Effector CD8-positive, alpha-beta T cell (primary cell): ENCODE measurements at places on chromosomes 3 and 15.

DNA sequence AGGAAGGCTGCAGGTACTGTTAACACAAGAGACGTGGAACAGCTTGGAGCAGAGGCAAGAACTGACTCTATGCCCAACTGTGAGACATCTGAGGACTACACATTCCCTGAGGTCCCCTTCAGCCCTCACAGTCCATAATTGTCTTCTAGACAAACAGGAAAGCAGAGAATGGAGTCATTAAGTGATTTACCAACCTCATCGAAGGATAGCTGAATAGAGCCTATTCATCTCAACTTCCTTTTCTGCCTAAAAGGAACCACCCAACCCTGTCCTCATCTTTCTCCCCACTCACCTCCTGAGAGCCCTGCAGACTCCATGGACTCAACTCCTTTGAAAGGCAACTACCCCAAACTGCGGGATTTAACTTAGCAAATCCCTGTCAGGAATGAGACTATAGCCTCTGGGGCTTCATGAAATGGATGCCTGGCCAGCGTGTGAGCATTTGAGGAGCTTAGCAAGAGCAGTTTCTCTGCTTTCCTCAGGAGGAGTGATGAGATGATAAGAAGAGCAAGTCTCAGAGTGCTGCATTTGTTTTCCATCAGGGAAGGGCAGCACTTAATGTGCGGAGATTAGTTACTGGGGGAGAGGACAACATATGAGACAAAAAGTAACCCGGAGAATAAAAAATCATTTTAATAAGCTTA, 61.5 kb upstream of the FILIP1L start:
- no peak for DNase-seq

- peak; percentile 37 for DNase-seq
These were observed 29.3 kb upstream of the SACM1L start for GRCh38 chr3:45659661-45660566.

DNA sequence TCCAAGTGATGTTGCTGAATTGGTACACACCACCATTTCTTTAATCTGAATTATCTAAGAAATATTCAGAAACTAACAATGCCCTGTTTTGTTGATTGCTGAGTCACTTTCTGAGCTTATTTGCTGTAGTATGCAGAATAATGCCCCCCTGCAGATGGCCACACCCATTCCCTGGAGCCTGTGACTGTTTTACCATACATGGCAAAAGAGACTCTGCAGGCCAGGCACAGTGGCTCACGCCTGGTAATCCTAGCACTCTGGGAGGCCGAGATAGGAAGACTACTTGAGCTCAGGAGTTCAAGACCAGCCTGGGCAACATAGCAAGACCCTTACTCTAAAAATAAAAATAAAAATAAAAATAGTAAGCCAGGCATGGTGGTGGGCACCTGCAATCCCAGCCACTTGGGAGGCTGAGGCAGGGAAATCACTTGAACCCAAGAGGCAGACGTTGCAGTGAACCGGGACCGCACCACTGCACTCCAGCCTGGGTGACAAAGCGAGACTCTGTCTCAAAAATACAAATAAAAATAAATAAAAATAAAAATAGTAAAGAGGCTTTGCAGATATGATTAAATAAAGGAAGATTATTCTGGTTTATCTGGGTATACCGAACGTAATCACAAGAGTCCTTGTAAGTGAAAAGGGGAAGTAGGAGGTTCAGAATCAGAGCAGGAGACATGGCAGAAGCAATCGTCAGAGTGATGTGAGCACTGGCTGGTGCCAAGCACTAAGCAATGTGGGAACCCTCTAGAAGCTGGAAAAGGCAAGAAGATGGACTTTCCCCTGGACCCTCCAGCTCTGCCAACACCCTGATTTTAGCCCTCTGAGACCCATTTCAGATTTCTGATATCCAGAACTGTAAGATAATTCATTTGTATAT, 19.0 kb downstream of the PCYT1A start:
- no peak for DNase-seq

GRCh38 chr3:100083209-100083608, 31.1 kb downstream of the FILIP1L start:
- DNase-seq = no peak

- no peak for DNase-seq
These were observed 7.3 kb downstream of the RAB27A start for GRCh38 chr15:55282284-55282833.

DNA sequence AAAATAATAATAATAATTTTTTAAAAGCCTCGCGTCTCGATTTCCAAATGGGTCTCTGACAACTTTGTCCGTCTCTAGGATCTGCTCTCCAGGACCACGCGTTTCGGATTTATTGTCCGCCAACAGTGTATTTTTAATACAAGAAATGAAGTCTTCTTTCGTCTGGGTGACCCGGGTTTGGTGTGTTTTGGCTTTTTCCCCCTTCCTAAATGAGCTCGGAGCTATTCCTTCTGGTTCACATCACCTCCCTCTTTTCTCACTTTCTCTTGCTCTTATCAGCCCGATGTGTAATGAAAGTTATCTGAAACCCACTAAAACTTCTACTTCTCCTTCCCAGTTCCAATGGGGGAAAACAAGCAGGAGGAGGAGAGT, 516.7 kb downstream of the MECOM start:
- DNase-seq = no peak

DNA sequence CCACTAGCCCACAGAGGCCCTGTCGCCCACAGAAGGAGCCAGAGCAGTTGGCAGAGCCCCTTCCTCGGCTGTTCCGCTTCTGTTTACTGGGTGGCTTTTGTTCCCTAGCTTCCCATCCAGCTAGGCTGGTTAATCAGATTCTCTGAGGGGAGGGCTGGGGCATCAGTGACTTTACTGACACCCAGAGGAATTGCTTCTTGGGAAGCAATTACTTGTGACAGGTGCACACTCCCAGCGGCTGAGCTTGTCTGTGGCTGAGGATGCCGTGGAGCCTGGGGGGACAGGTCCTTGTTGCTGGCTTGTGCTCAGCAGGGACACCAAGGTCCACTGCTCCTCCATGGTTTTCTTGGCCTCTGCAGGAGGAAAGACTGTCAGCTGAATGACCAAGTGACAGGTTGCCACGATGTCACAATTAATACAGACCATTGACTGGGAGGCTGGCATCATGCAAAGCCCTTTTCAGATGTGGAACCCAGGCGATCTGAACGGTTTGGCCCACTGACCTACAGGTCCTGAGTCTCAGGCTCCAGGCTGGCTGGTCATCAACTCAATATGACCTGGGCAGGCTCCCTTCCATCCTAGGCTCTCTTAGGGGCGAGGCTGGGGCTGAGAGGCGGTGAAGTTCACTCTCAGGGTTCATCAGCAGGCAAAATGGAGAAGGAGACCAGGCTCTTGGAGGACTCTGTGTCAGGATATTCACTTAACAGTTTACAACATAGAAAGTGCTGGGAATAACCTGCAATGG, 31.8 kb upstream of the SFMBT1 start:
- DNase-seq = no peak

GRCh38 chr3:21876782-21877181, 125.8 kb upstream of the ZNF385D start:
- no peak for DNase-seq

DNA sequence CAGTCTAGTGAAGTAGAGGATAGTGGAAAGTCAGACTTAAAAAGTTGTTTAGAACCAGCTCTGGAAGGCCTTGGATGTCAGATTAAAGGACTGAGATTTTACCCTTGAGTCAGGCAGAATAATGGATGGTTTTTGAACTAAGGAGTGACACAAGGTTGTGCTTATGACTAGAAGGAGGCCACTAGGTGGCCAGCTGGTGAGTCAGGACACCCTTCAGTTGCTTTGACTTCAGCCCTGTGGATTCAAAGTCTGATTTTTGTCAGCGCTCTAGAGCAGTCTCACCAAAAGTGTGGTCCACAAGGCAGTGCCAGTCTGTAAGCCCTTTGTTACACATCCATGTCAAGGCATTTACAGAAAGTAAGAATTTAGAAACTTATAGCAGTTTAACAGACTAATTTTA, 3.8 kb upstream of the GABPB1 start:
- DNase-seq = no peak

- no peak for DNase-seq
These were observed 84.6 kb downstream of the DGKG start for GRCh38 chr3:186277268-186277909.

DNA sequence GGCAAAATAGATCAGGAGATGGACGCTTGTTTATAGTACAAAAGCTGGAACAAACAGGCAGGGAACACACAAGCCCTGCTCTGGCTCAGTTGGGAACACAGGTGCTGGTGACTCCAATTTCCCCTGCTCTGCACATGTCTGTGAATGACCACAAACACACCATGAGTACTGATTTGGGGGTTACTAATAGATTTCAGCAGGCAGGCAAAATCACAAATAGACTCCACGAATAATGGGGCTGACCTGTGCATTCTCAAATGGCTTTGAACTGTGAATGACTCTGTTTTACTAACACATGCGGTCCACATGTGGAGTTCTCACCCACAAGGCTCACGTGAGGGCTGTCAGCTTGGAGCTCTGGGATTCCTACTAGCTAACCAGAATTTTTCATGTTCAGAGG, 3.9 kb downstream of the RTP3 start:
- no peak for DNase-seq

DNA sequence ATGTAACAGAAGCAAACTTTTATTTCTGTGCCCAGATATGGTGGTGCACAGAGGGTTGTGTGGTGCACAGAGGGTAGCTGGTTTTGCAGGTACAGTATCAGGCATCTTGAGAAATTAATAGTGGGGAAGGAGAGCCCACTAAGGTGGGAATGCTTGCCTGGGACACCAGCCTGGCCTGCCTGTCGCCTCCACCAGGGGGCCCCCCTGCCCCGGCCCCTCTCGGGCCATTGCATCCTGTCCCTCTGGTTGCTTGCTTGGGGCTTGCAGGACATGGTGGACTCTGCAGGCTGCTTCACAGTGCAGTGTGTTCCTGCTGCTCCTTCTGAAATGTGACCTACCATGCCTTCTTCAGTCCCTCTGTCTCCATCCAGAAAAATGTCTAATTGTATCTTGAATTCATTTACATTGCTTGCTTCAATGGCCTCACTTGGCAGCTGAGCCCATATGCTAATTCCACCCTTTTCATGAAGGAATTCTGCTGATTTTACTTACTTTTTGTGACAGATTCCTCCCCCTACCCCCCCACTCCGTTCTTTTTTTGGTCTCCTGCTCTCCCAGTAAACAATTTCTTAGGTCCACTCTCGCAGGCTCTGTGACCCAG, 73.6 kb downstream of the EEFSEC start:
- DNase-seq = peak; percentile 4

- DNase-seq = no peak
These were observed 261.2 kb upstream of the DNAJC19 start for GRCh38 chr3:181250714-181251113.

DNA sequence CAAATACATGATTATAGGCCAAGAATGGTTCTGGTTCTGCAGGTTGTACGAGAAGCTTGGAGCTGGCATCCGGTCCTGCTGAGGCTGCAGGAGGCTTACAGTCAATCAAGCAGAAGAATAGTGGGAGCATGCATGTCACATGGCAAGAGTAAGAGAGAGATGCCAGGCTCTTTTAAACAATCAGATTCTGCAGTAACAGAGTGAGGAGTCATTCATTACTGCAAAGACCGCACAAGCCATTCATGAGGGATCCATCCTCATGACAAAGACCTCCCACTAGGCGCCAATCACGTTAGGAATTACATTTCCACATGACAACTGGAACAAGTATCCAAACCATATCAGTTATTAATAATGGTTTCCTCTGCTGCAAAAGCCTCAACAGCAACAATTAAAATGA, 536.8 kb downstream of the CADM2 start:
- no peak for DNase-seq

DNA sequence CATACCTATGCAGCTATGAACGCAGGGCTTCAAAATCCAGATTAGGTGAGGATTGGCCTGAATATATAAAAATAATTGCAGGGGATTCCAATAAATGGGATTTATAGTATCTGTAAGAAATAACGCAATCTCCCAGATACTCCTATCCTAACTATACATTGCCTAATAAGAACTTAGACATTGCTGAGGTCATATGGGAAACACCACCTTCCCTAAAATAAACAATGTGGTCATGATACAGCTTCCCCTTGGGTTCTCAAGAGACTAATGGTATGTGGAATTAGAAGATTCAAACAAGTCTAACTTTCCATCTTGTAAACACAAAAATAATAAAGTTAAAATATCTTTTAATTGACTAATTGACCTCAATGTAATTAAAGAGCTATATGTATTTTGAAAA, 28.2 kb downstream of the UBE3A start:
- no peak for DNase-seq

DNA sequence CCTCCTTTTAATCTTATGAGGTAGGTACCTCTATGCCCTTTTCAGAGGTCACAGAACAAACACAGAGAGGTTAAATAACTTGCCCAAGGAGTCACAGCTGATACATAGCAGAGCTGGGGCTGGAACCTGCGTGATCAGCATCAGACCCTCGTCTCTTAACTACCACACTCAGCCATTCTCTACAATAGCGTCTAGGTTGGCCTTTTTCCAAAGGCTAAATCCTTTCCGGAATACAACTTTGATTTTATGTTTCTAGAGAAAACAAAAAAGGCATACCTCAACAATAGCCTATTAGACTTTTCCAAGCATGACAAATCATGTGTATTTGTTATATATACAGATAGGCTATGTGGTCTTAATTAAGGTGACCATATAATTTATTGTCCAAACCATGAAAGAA, 187.2 kb downstream of the RORA start:
- no peak for DNase-seq

GRCh38 chr3:65182682-65183081, 494.9 kb upstream of the ADAMTS9 start:
- DNase-seq = no peak

DNA sequence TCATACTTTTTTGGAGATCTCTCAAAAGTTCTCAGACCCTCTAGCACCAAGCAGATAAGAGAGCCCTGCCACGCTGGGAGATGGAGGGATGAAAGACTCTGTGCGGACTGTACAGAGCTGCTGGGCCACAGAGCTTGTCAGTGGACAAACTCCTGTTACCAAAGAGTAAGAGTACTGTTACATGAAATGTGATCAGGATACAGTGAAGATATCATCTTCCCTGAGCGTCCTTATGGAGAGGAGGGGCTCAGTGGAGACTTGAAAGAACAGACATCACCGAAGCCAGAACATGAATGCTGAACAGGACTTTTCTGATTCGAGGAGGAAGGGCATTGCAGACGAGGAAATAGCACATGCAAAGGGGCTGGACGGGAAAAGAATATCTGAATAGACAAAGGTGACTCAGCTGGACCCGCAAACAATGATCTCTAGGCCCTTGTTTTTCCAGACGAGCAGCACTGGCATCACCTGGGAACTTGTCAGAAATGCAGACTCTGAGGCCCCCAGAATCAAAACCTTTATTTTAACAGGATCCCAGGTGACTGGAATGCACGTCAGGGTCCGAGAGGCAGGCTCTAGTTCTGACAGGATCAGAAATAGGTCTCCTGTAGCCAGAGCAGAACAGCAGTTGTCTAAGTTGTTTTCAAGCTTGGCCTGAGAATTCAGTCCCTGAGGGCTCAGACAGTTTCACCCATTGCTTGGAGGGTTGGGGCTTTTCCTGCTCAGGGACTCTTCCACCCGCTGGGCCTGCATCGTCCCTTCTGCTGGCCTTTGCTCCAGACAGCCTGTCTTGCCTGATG, 277.9 kb downstream of the RPLP1 start:
- DNase-seq = no peak
